ENCODE measurements at places on chromosomes 13 and 19.

DNA sequence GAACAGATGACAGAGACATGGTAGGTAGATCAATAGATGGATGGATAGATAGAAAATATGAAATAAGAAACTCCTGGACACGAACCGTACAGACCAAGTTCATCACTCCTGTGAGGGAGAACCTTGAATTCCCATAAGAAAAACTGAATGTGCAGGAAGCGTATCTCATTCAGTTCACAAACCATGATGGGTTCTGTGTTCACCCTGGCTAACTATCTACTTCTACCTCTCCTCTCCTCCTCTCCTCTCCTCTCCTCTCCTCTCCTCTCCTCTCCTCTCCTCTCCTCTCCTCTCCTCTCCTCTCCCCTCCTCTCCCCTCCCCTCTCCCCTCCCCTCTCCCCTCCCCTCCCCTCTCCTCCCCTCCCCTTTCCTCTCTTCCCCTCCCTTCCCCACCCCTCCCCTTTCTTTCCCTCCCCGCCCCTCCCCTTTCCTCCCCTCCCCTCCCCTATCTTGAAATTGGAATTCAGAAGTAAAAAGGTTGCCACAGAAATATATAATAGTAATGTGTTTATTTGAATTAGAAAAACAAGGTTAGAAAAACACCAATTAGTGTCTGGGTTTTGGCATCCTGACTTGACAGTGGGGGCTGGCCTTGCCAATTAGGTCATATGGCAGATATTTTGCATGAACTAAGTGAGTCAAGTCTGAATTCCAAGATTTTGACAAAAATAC lies 75.9 kb downstream of the ANKRD10 start:
- no peak for DNase-seq

DNA sequence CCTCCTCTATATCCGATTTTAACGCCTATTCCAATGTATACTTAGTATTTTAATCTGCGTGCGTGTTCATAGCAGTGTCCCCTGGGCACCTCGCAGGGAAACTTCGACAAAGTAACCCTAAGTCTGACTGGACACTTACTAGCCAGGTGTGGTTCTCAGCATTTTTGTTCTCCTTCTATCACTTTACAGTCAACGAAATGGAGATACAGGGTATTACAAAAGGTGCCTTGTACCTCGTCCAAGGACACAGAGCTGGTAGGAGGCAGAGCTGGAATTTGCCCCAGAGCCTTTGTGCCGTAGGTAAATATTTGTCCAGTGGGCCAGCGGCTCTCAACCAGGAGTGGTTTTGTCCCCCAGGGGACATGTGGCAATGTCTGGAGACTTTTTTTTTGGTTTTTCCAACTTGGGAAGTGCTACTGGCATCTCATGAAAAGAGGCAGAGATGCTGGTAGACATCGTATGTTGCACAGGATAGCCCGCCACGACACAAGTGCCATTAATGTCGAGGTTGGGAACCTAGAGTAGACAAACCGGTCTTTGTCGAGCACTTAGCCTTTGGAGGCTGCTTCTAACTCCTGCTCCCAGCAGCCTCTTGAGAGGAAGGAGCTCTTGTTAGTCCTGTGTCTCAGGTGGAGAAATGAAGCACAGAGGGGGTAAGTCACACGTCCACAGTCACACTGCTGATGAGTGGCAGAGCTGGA lies 1.1 kb downstream of the ZNF444 start:
- DNase-seq: no peak

DNA sequence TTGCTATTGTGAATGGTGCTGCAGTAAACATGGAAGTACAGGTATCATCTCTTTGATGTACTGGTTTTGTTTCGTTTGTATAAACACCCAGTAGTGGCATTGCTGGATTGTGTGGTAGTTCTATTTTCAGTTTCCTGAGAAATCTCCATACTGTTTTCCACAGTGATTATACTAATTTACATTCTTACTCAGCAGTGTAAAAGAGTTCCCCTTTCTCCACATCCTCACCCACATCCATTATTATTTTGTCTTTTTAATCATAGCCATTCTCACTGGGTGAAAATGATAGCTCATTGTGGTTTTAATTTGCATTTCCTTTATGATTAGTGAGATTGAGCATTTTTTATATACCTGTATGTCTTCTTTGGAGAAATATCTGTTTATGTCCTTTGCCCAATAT lies 62.3 kb upstream of the PARP4 start:
- no peak for DNase-seq

GRCh38 chr19:50181121-50181520 lies 18.0 kb upstream of the IZUMO2 start:
- no peak for DNase-seq

DNA sequence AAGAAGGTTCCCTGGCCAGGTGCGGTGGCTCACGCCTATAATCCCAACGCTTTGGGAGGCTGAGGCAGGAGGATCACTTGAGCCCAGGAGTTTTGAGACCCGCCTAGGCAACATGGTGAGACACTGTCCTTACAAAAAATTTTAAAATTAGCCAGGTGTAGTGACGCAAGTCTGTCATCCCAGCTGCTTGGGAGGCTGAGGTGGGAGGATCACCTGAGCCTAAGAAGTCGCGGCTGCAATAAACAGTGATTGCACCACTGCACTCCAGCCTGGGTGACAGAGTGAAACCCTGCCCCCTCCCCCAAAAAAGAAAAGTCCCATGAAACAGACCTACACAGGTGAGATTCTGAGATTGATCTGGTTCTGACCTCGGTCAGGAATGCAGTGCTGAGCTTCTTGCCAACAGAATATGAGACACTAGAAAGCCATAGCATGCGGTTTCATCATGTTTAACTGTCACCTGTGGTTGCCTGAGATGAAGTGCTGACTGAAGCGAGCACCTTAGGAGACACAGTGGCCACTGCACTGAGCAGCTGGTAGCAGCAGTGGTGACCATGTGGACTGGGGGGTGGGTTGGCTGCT lies 2.0 kb upstream of the A1BG start:
- DNase-seq: no peak

DNA sequence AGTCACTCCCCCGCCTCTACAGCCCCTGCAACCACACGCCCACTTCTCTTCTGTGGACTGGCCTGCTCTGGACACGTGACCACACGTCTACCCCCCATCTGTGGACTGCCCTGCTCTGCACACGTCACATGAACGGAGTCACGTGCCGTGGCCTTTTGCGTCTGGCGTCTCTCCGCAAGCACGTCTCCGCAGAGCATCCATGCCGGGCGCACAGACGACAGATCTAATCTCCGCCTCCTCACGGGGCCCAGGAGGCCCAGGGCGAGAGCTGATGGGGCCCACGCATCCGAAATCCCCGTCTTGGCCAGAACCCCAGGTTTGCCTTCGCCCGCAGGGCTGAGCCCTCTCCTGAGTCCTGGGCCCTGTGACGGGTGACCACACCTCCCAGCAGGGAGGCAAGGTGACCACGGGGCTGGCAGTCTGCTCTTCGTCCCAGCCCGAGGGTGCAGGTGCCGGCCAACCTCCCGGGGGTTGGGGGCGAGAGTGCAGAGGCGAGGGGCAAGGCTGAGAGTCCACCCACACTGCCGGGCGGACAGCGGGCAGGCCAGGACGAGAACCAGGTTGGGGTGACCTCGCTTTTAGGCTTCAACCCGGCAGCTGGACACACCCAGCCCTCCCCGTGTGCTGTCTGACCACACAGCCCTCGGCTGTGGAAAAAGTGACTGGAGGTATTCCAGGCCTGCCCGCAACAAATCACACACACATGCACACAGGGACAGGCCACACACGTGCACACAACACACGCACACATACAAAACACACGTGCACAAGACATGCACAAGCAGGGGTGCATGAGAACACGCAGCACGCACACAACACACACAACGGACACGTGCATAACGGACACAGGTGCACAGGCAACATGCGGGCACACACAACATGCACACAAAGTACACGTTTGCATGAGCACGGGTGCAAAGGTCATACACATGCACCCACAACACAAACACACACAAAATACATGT lies 3.9 kb downstream of the SBNO2 start:
- DNase-seq: no peak

DNA sequence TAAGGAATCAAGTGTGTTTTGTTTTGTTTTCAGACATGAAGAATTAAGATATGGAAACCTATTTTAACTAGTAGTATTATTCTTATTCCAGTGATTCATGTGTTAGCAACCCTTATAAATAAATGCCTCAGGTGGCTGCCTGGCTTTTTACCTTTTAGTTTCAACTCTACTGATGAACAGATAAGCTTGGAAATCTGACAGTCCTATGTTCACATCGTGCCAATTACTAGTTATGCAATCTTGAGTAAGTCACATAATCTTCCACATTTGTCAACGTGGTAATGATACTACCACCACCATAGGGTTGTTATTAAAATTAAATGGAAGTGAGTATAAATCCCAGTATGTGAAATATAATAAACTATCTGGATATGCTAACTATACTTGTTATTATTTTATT lies 64.3 kb downstream of the TBC1D4 start:
- no peak for DNase-seq

DNA sequence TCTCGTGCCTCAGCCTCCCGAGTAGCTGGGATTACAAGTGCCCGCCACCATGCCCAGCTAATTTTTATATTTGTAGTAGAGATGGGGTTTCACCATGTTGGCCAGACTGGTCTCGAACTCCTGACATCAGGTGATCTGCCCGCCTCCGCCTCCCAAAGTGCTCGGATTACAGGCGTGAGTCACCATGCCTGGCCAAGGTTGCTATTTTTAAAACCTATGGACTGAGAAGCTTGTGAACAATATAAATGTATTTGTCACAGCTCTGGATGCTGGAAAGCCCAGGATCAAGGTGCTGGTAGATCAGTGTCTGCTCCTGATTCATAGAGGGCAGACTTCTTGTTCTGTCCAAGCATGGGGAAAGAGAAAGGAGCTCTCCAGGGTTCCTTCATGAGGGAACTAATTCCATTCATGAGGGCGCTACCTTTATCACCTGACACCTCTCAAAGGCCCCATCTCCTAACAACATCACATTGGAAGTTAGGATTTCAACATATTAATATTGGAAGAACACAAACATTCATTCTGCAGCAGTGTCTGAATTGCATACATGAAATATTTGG lies 16.1 kb downstream of the CARD8 start:
- DNase-seq: no peak

DNA sequence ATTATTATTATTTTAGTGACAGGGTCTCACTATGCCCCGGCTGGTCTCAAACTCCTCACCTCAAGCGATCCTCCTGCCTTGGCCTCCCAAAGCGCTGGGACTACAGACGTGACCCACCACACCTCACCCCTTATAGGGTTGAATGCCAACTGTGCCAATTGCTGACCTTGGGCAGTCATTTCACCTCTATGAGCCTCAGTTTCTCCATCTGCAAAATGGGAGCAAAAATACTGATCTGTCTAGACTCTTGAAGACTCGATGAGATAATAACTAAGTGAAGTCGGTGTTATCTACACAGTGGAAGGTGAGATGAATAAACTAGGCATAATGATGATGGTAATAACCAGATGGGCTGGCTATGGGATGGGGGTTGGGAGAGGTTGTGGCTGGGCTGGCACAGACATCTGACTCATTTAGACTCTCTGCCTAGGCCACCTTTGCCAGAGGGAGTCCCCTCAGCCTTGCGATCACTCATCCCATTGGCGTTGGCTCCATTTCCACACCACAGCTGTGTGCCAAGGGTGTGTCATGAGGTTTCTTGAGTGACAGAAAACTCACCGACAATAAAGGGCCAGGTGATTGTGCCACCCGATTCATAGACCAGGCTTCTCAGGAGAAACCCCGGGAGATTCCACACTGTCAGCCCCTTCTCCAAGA lies at the start of gene CASP14:
Gene CASP14 (plus strand): TSS at position 596 of the 657 bp plus-strand sequence. CDS start 2,772 bp downstream, outside the sequence.
- no peak for DNase-seq

DNA sequence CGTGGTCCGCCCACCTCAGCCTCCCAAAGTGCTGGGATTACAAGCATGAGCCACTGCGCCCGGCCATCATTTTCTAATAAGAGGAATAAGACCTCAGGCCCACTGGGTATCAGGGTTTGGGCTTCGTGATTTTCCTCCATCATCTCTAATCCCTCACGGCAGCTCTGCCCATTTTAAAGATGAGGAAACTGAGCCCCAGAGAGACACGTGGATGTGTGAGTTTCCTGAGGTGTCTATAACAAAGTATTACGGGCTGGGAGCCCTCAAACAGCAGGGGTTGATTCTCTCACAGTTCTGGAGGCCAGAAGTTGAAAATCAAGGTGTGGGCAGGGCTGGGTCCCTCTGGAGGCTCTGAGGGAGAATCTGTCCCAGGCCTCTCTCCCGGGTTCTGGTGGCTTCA lies 33.7 kb downstream of the MYO9B start:
- DNase-seq: no peak

- DNase-seq: no peak
Measured at GRCh38 chr19:39423258-39424086, 11.0 kb downstream of the PLEKHG2 start.

DNA sequence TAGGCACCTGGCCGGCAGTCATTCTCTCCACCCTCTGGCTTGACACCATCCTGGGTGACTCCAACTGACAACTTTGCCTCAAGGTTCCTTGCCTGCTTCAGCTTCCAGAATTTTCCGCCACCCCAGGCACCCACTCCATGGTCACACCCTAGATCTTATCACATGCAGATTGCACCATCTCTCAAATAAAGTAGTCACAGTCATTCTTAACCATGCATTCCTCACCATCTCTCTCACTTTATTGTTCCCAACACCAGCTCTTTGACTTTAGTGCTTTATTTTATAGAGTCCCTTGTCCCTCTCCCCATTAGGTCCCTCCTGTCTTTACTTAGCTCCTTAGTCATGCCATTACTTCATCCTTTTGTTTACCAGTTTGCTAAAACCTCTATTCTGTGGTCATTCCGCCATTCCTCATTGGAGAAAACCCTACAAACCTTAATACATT lies 351.7 kb downstream of the SPRY2 start:
- DNase-seq: no peak

- DNase-seq: no peak
Measured at GRCh38 chr13:46577696-46578589, 25.0 kb downstream of the LRCH1 start.

- no peak for DNase-seq
Measured at GRCh38 chr13:48560657-48561337, 27.9 kb upstream of the RCBTB2 start.

DNA sequence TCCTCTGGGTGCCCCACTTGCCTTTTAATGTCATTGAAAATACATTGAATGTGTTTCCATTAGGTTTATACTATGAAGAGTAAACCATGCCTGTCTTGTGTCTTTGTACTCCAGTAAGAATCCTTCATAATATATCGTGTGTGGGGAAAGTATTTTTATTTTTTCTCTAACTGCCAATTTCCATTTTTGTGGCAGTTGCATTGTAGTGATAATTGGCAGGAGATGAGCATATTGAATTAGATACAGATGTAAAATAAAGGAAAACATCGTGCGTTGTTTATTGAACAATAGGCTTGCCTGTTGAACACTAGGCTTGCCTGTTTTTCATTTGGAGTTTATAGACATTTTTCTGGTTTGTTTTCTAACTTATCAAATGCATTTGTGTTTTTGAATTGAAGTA lies 218.8 kb downstream of the NBEA start:
- no peak for DNase-seq

- no peak for DNase-seq
Measured at GRCh38 chr13:28744091-28744536, 25.3 kb upstream of the SLC46A3 start.

DNA sequence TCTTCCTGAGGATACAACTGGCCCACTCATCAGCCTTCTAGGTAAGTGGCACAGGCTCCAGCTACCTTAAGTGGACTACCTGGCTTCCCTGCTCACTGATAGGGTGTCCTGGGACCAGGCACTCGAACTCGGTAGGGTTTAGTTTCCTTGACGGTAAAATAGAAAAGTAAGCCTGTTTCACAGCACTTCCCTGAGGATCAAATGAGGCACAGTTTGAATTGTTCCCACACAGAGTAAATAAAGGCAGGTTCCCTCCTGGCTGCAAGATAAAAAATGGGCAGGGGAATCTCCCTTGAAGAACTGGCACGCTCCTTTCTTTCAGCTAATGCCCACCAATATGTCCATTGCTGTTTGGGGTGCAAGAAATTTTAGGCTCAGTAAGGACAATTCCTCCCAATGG lies 1.1 kb upstream of the FAM124A start:
- DNase-seq: no peak
